ENCODE measurements at places on chromosomes 1 and 21. TPM values are rescaled to one million over a fixed set of nuclear protein-coding genes. Genes with fewer than 3 reads are reported as not detected.

The LRRC38 gene
- not detected for total RNA-seq

The CHIA gene
- total RNA-seq = not detected

The LCE1C gene
- total RNA-seq = not detected

The UMODL1 gene
- total RNA-seq = not detected

The CCDC27 gene
- not detected for total RNA-seq

All from A549 treated with GW870086 at 1 μM for 4 hours (cell line).